ENCODE measurements at places on chromosomes 11 and 22.
A peak's percentile ranks its signal among the peaks of the same experiment; 100 is the strongest.

- DNase-seq: no peak
Measured at GRCh38 chr11:63870351-63871140, 31.6 kb downstream of the MARK2 start.

GRCh38 chr11:78973876-78974275 lies 399.2 kb upstream of the NARS2 start:
- no peak for DNase-seq

DNA sequence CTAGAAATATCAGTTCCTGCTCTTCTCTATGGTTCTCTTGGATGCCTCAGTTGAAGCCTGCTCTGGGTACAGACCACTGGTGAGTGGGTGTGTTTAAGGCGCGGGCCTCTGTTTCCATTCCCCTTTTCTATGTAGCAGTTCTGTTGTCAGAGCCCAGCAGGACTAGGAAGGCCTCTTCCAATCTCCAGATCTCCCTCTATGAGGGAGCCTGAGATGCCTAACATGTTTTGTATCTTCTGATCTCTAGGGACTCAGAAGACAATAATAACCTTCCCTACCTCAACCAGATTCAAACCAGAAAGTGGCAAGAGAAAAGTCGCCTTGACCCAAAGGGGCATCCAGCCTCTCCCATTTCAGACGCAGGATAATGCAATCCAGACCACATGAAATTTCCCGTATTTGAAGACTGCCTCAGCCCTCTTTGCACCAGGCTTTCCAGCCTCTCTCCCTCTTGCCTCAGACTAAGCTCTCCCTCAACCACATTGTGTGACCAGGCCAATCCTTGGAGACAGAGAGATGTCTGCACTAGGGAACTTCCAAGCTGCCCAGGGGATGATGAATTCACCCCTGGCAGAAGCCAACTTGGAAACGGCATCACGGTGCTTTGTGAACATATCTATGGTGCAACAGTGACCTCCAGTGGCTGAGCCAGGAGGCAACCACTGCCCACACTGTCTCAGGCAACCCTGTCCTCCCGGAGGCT lies 150.1 kb upstream of the UBASH3B start:
- DNase-seq: peak; percentile 32

- DNase-seq: peak; percentile 50
Measured at GRCh38 chr11:60915248-60915914, 1.4 kb downstream of the TMEM109 start.

- no peak for DNase-seq
Measured at GRCh38 chr22:21921729-21922128, 30.9 kb downstream of the PPM1F start.

DNA sequence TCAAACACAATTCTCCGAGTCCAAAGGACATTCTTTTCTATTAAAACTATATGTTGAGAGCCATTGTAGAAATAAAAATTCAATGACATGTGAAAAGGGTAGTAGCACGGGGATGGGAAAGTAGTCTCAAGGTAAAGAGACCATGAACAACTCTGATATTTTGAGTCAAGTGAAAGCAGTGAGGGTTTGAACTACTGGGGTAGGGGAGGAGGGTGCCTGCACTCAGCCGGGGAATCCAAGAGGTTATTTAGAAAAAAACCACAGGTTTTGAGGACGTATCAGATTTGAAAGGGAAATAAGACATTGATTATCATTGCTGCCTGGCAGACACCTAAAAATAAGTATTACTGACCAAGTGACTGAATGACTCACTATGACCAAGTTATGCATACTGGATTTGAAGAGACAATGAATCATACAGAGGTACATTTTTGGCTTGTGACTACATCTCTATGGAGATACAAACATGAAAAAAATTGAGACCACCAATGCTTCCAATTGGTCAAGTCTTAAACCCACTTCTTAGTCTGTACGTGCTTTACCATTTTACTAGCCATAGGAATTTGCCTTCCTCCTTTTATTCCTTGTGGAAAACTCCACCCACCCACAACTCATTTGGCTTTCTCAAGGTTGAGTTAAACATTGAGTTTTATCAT lies 2.2 kb upstream of the OR52H1 start:
- no peak for DNase-seq

DNA sequence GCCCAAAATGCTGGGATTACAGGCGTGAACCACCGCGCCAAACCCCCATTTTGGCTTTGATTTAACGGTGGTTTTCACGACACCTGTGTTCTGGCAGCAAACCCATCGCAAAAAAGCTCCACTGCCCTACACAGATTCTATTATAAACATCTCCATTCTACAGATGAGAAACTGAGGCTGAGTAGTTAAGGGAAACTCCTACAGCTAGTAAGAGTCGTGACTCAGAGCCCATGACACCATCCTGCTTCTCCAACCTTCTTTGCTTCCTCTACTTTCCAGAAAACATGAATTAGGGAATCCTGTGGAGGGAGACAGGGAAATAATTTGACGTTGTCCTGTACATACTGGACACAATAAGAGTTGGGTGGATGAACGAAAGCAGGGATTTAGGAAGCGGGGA lies 429 bp upstream of the SNX15 start:
- no peak for DNase-seq
